ENCODE measurements at places on chromosomes 7 and 10.
A peak's percentile ranks its signal among the peaks of the same experiment; 100 is the strongest.

DNA sequence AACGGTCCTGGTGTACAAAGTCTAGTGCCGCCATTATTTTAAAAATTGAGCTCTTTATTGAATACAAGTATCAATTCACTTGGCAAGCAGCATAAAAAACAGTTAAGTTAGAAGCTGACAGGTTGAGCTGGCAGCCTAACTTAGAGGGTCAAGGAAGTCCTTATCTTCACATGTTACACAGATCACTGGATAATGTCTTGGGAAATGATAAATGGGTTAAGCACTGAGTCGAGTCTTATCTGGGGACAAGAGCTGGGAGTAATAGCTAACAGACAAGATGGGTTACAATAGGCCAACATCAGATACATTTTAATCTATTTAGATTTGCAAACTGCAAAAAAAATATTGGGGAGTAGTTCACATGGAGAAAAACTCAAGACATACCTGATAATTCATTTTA is 34.2 kb downstream of the SLC18A2 start:
- no peak for DNase-seq

DNA sequence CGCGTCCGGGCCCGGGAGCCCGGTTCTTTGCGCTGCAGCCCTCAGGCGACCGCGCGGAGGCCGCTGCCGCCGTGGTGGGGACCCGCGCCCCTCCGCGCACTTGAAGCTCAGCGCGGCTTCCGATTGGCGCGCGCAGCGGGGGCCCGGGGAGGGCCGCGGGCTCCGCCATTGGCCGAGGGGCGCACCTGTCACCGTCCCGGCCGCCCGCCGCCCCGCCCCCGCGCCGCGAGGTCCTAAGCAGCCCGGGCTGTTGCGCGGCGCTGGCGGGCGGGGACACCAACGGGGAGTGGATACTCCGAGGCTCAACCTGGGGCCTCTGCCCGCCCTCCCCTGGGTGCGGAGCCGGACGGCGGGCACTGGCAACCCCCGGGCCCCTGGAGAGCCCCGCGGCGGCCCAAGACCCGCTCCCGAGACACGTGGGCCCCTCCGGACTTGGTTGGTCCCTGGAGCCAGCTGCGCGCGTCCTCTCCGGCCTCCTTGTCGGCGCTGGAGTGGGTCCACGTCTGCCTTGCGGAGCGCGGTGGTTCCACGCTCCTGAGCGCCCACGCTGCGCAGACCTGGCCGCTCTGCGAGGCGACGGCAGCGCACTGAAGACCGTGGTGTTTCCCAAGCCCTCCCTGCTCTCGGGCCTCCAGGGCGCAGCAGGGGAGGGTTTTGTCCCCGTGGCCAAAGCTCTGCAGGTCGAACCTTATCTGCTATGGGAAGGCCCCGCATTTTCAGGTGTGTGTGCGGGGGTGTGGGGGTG is at the start of gene MNX1:
Gene MNX1 (minus strand): TSS at position 76 of the 745 bp plus-strand sequence. CDS start 313 bp downstream, outside the sequence.
- DNase-seq: peak; percentile 60

DNA sequence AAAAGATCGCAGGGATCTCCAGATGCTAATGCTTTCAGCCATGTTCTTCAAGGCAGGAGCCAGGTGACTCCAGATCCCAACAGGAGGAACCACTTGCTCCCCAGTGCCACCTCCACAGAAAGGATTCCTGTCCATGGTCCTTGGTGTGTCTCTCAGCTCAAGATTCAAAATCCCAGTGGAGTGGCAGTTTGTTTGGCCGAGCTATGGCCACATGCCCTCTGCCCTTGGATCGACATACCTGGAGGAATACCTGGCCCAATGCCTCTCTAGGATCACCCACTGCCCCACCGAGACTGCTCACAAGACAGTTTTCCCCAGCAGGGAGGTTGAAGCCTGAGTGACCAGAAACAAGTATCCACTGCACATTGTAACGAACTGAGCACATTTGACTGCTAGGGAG is 3.9 kb upstream of the GPRIN2 start:
- no peak for DNase-seq

GRCh38 chr10:124106241-124106879 is 13.0 kb upstream of the CHST15 start:
- DNase-seq: no peak

- DNase-seq: no peak
Measured at GRCh38 chr7:125326666-125327255, 397.1 kb upstream of the POT1 start.

Measured in NCI-H2081 treated with DMSO at 0.1 percent for 48 hours (cell line).